ENCODE measurements at places on chromosomes 6 and 20.

- peak; percentile 26 for DNase-seq
Observed at GRCh38 chr6:44667668-44668390, 280.3 kb downstream of the CDC5L start.

DNA sequence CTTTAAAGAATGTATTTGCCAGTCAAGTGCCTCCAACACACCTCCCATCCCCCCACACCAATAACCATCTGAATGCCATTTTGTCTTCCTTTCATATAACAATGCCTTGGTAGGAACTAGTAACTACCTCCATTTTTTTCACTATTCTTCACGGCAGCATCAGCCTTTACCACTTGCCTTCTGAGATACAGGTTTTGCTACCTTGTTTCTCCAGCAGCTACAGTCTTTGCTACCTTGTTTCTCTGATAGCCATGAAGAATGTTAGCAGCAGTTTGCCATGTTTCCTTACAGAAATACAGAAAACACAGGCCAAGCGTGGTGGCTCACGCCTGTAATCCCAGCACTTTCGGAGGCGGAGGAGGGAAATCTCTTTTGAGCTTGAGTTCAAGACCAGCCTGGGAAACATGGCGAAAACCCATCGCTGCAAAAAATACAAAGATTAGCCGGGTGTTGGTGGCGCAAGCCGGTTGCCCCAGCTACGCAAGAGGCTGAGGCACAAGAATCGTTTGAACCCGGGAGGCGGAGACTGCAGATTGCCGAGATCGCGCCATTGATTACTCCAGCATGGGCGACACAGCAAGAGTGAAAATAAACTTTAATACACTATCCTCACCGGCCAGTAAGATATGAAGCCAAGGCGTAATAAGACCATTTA is 100.9 kb downstream of the HFE start:
- no peak for DNase-seq

DNA sequence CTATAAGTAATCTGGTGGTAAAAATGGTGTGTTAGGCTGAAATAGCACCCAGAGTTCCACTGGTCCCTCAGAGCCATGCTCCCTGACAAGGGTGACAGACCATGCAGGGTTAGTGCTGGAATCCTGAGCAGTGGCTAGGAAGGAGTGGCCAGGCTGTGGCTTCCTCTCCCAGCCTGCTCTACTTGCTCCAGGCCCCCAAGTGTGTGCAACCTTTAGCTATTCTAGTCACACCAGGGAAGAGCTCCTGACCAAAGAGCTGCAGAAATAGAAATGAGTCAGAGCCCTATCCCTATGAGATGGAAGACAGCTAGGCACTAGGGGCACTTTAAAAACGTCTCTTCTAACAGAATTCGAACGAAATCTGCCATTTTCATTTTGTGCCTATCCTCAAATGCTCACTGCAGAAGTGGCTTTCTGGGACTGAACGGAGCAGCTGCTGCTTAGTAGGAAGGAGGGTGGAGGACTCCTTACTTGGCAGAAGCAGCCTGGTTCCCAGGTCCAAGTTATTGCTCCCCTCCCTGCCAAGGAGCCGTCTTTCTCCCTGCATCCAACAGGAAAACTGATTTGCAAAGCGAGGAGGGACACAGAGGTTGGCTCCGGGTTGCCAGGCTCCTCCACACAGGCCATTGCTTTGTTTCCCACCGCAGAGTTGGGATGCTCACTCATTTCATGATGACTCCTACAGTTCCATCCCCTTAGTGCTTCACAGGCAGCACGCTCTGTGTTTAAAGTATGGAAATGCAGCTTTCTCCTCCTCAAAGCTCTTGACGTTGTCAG is 754.5 kb downstream of the C6orf118 start:
- DNase-seq: no peak

- DNase-seq: no peak
Observed at GRCh38 chr20:63548542-63548941, 993 bp upstream of the SRMS start.

- DNase-seq: no peak
Observed at GRCh38 chr6:143880412-143880811, 16.1 kb downstream of the ZC2HC1B start.

- no peak for DNase-seq
Observed at GRCh38 chr6:105804424-105804823, 281.7 kb upstream of the PRDM1 start.

DNA sequence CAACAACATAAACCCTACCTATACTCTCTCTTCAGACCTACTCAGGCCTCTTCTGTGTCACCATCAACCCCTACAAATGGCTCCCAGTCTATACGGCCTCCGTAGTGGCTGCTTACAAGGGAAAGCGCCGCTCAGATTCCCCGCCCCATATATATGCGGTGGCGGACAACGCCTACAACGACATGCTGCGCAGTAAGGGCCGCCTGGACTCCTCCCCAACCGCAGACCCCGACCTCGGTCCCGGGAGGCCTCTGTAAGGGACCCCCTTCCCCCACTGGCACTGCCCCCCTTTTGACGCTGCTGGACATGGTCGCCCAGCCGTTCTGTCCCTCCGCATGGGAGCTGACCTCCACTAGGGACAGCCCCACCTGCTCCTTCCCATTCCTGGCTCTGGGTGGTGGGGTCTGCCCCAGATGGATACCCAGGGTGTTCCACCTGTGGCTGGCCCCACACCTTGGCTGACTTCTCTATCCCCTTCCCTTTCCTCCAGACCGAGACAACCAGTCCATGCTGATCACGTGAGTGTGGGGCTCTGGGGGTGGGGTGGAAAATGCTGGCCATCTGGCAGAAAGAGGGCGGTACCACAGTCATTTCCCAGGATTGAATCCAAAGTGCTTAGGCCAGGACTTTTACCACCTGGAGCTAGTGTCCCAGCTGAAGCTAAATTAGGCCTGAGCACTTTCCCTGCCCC is 25.0 kb downstream of the MYH7B start:
- DNase-seq: no peak

GRCh38 chr20:53222932-53223331 is 250.8 kb downstream of the TSHZ2 start:
- DNase-seq: no peak

GRCh38 chr6:8207191-8207868 is 105.0 kb upstream of the EEF1E1 start:
- no peak for DNase-seq

GRCh38 chr6:2582268-2582667 is 168.5 kb downstream of the MYLK4 start:
- no peak for DNase-seq

DNA sequence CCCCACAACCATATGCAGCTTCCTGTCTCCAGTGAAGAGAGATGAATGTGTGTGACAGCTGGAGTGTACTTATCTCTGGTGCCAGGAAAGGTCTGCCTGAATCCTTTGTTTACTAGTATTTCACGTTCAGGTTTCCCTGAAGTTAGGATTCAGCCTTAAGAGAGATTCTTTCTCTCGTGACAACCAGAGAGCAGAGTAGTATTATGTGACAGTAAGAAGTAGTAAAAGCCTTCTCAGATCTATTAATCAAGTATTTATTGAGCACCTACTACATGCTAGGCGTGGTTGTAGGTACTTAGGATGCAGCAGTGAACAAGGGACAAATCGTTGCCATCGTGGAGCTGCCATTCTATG is 949 bp downstream of the KIFC1 start:
- DNase-seq: no peak

DNA sequence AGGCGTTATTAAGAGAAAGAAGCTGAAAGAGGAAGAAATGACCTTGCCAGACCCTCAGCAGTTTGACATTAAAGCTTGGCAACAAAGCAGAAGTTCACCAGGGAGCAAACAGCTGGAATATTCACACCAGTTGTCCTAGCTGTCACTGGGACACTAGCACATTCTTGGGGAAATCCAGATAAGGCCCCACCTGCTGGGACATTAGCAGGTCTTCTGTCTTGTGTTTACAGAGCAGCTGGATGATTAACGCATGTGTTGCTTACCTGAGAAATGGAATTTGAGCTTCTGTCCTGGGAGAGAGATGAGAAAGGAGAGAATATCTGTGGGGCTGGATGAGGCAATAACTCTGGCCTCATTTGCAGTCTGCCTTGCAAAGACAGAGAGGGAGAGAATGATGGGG is 137.6 kb upstream of the RIN2 start:
- no peak for DNase-seq
